Activated CD4-positive, CD25-positive, alpha-beta regulatory T cell treated with anti-CD3 and anti-CD28 coated beads, Interleukin-2, amount 50 U/mL, for 72 hours (primary cell): ENCODE measurements at places on chromosomes 13 and 19.

DNA sequence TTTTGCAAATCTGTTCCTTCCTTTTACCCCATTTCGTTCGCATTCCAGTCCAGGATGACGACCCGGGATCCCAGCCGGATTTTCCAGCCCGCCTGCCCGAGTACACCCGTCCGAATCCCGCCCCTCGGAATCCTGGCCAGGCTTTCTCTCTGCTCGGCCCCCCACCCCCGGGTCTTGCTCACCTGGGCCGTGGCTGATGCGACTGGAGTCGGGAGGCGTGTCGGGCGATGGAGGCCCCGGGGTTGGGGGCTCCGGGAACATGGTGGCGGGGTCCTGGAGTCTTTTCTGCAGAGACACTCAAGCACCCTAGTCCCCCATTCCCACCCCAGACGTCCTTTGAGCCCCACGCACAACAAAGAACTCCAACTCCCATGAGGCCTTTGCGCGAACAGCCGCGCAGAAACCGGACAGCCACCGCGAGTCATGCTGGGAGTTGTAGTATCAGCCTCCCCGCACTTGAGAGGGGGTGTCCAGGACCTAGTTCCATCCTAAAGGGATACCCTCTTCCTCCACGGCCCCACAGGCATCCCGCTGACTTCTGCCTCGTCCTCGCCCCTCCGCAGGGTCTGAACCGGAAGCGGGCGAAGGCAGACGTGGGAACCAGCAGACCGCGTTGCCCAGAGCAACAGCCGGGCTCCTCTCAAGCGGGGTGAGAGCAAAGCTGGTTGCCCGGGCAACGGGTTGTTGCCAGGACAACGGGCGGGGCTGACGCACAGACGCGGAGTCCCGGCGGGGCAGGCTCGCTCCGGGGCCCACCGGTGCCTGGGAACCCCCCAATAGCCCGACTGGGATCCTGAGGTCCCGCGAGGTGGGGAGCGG, 1.1 kb downstream of the SYT5 start:
- DNase-seq = peak; percentile 86

- DNase-seq = no peak
Measured at GRCh38 chr13:27730191-27730590, 62.1 kb upstream of the GSX1 start.

GRCh38 chr19:2423071-2423914, 4.1 kb downstream of the TIMM13 start:
- DNase-seq = no peak

- DNase-seq = no peak
Measured at GRCh38 chr13:36888645-36889044, 31.4 kb downstream of the SMAD9 start.

GRCh38 chr19:13894552-13894951, 11.4 kb downstream of the BRME1 start:
- no peak for DNase-seq

GRCh38 chr13:57326532-57326931, 159.5 kb downstream of the PRR20E start:
- DNase-seq = no peak
